Stimulated activated CD8-positive, alpha-beta memory T cell treated with anti-CD3 and anti-CD28 coated beads, Interleukin-7, amount 100 ng/mL, for 48 hours (primary cell): ENCODE measurements at places on chromosomes 3 and 15.

DNA sequence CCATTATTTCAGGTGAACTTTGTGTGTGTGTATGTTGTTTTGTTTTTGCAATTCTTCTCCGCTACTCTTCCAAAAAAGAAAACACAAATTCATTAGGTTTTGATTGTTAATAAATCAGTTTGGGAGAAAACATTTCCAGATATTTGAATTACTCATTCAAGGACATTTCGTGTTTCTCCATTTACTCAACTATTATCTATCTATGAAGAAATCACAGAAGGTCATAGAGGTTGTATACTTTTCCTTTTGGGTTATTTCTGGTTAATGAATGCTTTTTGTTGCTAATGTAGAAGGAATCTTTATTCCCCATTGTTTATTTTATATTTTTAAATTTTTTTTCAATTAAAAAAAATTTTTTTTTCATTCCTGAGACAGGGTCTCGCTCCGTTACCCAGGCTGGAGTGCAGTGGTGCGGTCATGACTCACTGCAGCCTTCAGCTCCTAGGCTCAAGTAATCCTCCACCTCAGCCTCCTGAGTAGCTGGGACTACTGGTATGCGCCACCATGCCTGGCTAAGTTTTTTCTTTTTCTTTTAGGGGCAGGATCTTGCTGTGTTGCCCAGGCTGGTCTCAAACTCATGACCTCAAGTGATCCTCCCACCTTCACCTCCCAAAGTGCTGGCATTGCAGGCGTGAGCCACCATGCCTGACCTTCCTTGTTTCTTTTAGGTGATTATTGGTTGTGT lies 28.4 kb downstream of the IGF1R start:
- DNase-seq = no peak

DNA sequence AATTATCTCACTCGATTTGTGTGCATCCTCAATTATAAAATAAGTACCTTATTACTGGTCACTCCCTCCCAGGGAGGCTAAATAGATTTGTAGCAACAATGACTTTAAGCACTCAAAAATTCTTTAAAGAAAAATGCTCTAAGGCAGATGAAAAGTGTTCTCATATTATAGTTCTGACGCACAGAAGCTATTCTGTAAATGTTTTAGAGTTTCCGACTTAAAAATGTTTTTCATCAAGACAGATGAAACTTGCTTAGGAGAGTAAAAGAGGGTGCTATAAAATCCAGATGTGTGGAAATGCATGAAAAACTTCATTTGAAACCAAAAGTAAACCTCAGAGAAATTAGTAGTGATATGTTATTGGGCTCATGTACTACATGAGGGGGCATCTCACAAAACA lies 398.4 kb upstream of the KCNMB2 start:
- DNase-seq = no peak

DNA sequence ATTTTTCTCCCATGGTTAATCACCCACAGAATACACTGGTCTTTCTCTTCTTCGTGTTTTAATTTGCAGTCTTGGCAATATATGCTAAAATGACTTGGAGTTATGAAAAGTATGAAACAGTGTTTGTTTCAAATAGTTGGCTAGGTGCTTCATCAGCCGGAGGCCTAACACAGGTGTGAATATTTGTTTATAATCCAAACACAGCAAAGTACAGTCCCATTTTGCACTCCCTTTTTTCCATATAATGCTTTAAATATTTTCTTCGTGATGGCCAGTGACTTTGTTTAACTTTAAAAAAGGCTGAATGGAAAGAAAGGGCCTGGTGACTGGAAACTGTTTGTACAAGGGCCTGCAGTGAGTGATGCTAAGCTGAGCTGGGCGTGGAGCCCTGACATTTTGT lies 219.7 kb upstream of the LRIG1 start:
- no peak for DNase-seq

DNA sequence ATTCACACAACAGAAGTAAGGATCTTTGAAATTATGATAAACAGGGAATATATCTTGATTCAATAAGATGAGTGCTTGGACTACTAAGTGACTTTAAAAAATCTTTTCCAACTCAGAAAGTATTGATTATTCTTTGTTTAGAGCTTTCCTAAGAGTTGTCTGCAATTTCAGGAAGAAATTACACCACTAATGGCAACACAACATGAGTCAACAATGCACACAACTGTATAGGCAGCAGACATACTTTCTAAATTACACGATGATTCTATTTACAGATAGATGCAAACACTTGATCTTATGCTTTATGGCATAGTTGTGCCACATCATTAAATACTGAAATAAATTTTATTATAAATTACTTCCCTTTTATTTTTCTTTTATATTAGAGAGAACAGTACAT lies 4.4 kb downstream of the NAA50 start:
- DNase-seq = no peak

GRCh38 chr15:90456236-90456635 lies 68.2 kb downstream of the IQGAP1 start:
- DNase-seq = no peak

DNA sequence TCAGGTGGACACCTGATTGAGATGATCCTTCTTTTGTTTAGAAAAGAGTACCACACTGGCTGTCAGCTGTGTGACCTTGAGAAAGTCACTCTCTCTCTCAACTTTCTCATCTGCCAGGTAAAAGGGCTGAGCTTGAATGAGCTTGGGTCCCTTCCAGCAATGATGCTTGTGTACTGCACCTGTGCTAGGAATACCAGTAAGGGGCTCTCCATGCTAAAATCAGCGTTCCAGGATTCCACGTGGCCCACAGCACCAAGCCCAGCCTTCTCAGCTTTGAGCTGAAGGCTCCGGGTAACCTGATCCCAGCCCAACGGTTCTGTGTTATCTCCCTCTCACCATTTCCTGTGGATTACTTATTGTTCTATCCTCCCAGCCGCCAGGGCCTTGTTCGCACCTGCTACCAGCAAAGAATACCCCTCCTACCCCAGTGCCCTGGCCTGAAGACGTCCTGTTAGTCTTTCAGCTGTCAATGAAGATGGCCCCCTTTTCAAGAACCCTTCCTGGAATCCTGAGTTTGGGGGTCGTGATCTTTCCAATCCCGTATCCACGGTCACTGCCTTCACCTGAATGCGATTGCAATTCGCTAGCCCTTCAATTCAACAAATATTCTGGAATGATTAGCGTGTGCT lies 54.2 kb upstream of the CGNL1 start:
- no peak for DNase-seq
